ENCODE measurements at places on chromosomes 16 and 17. TPM values are rescaled to one million over a fixed set of nuclear protein-coding genes. Genes with fewer than 3 reads are reported as not detected.

The HSD17B2 gene
- total RNA-seq: under 0.01 TPM

The GRIN2A gene
- total RNA-seq: 6.9 TPM

The OR2C1 gene
- total RNA-seq: 0.82 TPM

The SHISA9 gene
- total RNA-seq: 13.9 TPM

The TP53TG3 gene
- not detected for total RNA-seq

The NPIPA8 gene
- total RNA-seq: 4.9 TPM

The CETP gene
- total RNA-seq: 0.82 TPM

The KCNJ16 gene
- 6.9 TPM for total RNA-seq

The MEIOB gene
- 0.41 TPM for total RNA-seq

The LGALS9B gene
- total RNA-seq: not detected

The GP2 gene
- total RNA-seq: under 0.01 TPM

The SNAI3 gene
- total RNA-seq: not detected

The CDC6 gene
- 2.4 TPM for total RNA-seq

The WFDC1 gene
- 0.82 TPM for total RNA-seq

The MYO15A gene
- total RNA-seq: 2.4 TPM

The CALB2 gene
- total RNA-seq: 19.2 TPM

The KRTAP9-8 gene
- not detected for total RNA-seq

The LRRC37A gene
- 6.1 TPM for total RNA-seq

The BTBD17 gene
- 5.3 TPM for total RNA-seq

The ALOX15 gene
- total RNA-seq: not detected

The NF1 gene
- 96.6 TPM for total RNA-seq

The NPTX1 gene
- total RNA-seq: 6.1 TPM

The TAC4 gene
- not detected for total RNA-seq

The GLP2R gene
- total RNA-seq: not detected

The KCTD5 gene
- 21.2 TPM for total RNA-seq

The PPY gene
- total RNA-seq: not detected

The DNASE1L2 gene
- 2.4 TPM for total RNA-seq

The EFNB3 gene
- total RNA-seq: 17.5 TPM

The LGALS3BP gene
- total RNA-seq: 10.6 TPM

The RAB40B gene
- 18.3 TPM for total RNA-seq

The OR3A3 gene
- total RNA-seq: not detected

The MYOCD gene
- total RNA-seq: 0.41 TPM

The CA7 gene
- not detected for total RNA-seq

The CES5A gene
- total RNA-seq: 0.41 TPM

The ZNF785 gene
- 18.3 TPM for total RNA-seq

The NECAB2 gene
- 6.9 TPM for total RNA-seq

The PDILT gene
- not detected for total RNA-seq

The KCNJ18 gene
- not detected for total RNA-seq

The PLK1 gene
- total RNA-seq: 1.6 TPM

The ZFHX3 gene
- 4.9 TPM for total RNA-seq

The CFAP119 gene
- 3.3 TPM for total RNA-seq

The THAP11 gene
- 26.5 TPM for total RNA-seq

The TENT4B gene
- 27.7 TPM for total RNA-seq

The CSH2 gene
- total RNA-seq: not detected

The RAB40C gene
- total RNA-seq: 25.3 TPM

The SLC12A4 gene
- total RNA-seq: 6.5 TPM

The G6PC1 gene
- not detected for total RNA-seq

The CIBAR2 gene
- 0.41 TPM for total RNA-seq

The TMEM92 gene
- not detected for total RNA-seq

The SULT1A2 gene
- total RNA-seq: 0.41 TPM

The CEMP1 gene
- 0.41 TPM for total RNA-seq

The FBXO39 gene
- not detected for total RNA-seq

The HSPB9 gene
- under 0.01 TPM for total RNA-seq

The ITGAX gene
- 0.41 TPM for total RNA-seq

The RPGRIP1L gene
- total RNA-seq: 24.1 TPM

The POLG2 gene
- 13.5 TPM for total RNA-seq

The TMEM88 gene
- total RNA-seq: 1.2 TPM

All from frontal cortex (tissue), 4 donors.